ENCODE measurements at places on chromosomes 12 and 14. TPM values are rescaled to one million over a fixed set of nuclear protein-coding genes. Genes with fewer than 3 reads are reported as not detected.
A peak's percentile ranks its signal among the peaks of the same experiment; 100 is the strongest.

DNA sequence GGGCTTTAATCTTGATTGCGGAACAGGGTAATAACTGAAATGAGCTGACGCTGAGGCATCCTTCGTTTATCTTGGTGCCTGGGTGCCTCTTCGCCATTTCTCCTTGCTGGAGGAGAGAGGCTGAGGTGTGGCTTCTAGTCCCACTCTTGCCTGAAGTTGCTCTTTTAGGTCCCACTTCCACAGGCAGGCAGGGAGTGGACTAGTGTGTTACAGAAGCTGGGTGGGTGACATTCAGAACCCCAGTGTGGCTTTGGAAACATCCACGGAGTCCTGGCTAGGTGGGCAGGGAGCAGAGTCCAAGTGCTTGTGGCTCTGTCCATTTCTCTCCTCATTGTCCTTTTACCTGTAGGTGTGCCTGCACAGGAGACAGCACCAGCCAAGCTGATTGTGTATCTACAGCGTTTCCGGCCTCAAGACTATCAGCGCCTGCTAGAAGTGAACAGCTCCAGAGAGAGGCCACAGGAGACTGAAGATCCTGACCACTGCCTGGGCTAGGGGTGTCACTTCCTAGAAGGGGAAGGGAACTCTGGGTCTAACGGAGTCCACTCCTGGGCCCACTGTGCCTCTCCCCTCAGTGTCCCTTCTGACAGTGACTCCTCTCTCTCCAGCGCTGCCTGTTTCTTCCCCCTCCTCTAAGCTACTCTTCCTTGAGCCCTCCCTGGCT, 2.4 kb downstream of the THTPA start:
- no peak overlapping the region for H3K4me3 ChIP-seq
- H3K27me3 ChIP-seq = no peaks in the 10 kb centered on the region
- peaks cover 6% of the 10 kb centered on the region for H3K36me3 ChIP-seq

DNA sequence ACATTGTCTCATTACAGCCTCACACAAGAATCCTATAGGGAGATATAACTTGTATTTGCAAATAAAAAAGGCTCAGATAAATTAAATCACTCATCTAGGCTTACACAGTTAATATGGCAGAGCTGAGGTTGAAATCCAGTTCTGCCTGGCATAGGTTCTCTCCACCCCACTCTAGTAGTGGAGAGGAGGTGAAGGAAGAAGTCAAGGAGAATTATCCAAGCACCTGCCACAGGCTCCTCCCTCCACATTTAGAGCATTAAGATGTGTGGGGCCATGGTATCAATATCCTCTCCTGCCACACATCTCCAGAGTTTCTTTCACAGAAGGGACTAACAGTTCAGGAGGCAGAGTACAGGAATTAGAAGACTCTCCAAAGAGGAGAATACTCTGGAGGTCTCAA, 22.5 kb upstream of the STAC3 start:
- no peak for DNase-seq
- H3K4me1 ChIP-seq = peaks cover 16% of the 10 kb centered on the region
- H3K27ac ChIP-seq = no peak overlapping the region

GRCh38 chr14:77186911-77187648, 5.5 kb downstream of the TMEM63C start:
- H3K27me3 ChIP-seq = peaks cover 14% of the 10 kb centered on the region
- no peak overlapping the region for H3K27ac ChIP-seq
- no peak overlapping the region for H3K4me3 ChIP-seq
- DNase-seq = peak; percentile 70

DNA sequence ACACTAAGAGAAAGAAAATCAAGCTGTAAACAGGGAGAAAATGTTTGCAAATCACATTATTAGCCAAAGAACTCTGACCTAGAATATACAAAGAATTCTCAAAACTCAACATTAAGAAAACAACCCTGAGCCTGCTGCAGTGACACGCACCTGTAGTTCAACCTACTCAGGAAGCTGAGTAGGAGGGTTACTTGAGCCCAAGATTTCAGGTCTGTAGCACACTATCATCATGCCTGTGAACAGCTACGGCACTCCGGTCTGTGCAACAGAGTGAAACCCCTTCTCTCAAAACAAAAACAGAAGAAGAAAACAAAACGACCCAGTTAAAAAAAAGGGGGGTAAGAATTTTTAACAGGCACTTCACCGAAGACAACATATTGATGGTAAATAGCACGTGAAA, 20.8 kb downstream of the SAV1 start:
- H3K27ac ChIP-seq = no peak overlapping the region
- DNase-seq = no peak
- H3K4me1 ChIP-seq = peaks cover 16% of the 10 kb centered on the region
- H3K27me3 ChIP-seq = no peaks in the 10 kb centered on the region
- H3K36me3 ChIP-seq = peaks cover 8% of the 10 kb centered on the region

DNA sequence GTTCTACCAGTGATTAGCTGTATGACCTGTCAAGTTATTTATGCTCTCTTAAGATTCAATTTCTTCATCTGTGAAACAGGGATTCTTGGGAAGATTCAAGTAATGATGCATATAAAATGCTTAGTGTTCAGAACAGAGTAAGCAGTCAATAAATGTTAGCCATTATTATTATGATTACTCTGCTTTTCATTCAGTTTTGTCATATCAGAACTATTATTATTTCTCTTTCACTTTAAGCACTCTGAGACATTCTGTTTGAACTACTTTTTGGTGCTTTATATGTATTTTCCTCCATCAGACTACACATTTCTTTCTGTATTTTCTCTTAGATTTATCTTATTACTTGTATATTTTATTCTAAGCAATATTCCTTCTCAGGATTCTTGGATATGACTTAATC, 81.2 kb downstream of the CFAP54 start:
- no peaks in the 10 kb centered on the region for H3K4me1 ChIP-seq
- peaks cover 51% of the 10 kb centered on the region for H3K27me3 ChIP-seq

DNA sequence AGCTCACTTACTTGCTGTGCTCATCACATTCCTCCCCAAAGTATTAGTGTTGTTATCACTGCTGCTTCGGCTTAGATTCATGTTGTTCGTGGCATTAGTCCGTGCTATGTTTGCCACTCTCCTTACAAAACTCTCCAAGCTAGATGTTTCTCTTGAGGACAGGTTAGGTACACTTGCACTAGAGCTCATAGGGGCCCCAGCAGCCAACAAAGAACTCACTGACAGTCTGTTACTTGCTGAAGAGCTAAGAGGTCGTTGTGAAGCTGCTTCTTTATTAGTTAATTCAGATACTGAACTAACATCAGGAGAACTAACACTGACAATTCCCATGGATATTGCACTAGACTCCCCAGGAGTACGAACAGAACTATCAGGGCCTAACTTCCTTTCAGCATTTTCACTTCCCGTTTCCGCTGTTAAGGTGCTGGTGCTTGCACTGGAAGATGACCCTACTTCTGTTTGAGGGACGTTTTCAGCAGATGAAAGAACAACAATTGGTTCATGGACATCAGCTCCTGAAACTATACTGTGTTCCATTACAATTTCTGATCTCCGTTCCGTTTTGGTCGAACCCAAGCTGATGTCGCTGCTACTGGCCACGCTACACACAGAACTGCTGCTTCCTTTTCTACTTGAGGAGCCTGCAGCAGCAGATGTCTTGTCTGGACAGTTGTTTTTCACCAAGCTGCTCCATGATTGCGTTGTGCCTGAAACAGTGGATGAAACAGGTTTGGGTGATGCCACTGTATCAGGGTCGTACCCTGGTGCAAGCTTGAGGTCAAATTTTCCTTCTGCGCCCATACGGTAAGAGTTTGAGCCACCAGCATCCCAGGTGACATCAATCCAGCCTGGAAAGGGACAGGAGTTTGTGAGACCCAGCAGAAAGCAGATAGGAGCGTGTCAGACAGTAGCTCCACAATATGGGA, 78.7 kb downstream of the HECTD1 start:
- peaks cover 5% of the 10 kb centered on the region for H3K4me1 ChIP-seq
- H3K4me3 ChIP-seq = no peak overlapping the region
- no peak for DNase-seq
- H3K27me3 ChIP-seq = no peaks in the 10 kb centered on the region
- no peak overlapping the region for H3K27ac ChIP-seq
- peaks cover 25% of the 10 kb centered on the region for H3K36me3 ChIP-seq

DNA sequence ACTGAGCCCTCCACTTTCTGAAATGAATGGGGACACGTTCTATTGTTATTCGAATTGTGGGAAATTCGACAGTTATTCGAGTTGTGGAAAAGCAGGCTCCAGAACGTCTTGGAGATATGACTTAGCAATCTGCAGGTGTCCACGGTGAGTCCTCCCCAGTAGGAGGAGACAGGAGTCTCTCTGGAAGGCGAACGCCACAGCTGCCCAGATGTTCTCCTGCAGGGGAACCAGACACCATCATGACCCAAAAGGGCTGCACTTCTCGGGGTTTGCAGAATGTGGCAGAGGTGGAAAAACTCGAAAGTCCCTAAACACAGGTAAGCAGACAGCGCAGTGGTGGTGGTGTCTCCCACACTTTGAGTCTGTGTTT, 363.6 kb upstream of the SFSWAP start:
- DNase-seq = no peak
- peaks cover 8% of the 10 kb centered on the region for H3K4me1 ChIP-seq
- no peak overlapping the region for H3K27ac ChIP-seq
- H3K4me3 ChIP-seq = no peak overlapping the region
- H3K36me3 ChIP-seq = no peaks in the 10 kb centered on the region

DNA sequence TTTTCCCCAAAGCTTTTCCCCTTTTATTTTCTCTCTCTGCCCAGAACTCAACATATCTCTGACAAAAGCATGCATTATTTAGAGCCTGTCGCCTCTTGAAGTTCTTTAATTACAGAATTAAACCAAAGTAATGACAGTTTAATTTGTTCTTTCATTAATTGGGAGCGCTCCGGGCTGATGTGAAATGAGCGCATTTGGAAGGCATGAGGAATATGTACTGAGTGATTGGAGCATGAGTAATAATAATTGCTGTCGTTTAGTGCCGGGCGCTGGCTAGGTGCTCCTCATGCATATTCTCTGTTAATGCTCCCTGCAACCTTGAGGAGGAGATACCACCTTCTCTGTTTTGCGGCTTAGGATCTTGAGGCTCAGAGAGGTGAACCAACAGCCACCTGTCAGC, 120.5 kb downstream of the SLC25A47 start:
- H3K27ac ChIP-seq = peak overlapping the region; percentile 62
- H3K36me3 ChIP-seq = peaks cover under 1% of the 10 kb centered on the region
- H3K4me1 ChIP-seq = peaks cover 53% of the 10 kb centered on the region
- H3K27me3 ChIP-seq = no peaks in the 10 kb centered on the region
- no peak overlapping the region for H3K4me3 ChIP-seq

DNA sequence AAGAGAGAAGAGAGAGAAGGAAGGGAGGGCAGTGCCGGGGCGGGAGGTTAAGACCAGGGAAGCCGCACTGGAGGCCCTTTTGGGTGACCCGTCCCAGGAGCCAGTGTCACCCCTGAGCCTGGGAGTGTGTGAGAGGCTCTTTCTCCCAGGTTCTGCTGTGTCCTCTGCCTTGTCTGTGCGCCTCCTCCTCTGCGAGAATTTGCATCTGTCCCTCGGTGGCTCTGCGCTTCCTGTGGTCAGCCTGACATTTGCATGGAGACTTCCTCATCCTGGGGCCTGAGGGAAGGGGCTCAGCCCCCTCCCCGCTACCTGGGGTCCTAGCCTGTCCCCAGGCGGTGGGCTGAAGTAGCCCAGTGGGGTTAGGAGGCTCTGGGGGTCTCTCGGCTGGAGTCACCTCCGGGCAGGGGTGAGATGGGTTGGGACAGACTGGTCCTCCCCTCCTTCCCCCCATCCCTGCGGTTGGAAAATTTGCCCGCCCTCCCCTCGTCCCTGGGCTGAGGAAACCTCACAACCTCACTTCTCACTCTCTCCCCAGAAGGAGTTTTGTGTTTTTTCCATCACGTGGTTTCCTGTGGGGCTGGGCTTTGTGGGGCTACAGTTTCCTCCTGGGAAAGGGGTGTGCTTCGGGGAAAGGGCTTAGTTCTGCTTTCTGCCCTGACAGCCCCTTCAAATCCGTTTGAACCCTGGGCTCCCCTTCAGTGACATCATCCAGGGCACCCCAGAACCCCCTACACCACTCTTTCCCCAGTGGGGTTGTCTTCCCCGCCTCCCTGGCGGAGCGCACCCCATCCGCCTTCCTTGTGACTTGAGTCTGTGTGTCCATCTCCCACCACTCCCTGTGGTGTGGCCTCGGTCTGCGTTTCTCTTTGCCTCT, 2.5 kb downstream of the PTPN6 start:
- no peaks in the 10 kb centered on the region for H3K36me3 ChIP-seq
- H3K4me3 ChIP-seq = no peak overlapping the region
- no peaks in the 10 kb centered on the region for H3K27me3 ChIP-seq
- no peak overlapping the region for H3K27ac ChIP-seq
- peaks cover 20% of the 10 kb centered on the region for H3K4me1 ChIP-seq

- H3K4me3 ChIP-seq = no peak overlapping the region
- no peak for DNase-seq
Measured at GRCh38 chr14:104792101-104792884, 3.3 kb downstream of the AKT1 start.

GRCh38 chr12:32568228-32568627, 110.9 kb upstream of the DNM1L start:
- H3K4me1 ChIP-seq = peaks cover 23% of the 10 kb centered on the region
- DNase-seq = no peak
- no peaks in the 10 kb centered on the region for H3K27me3 ChIP-seq
- peaks cover 4% of the 10 kb centered on the region for H3K36me3 ChIP-seq

- no peak overlapping the region for H3K27ac ChIP-seq
- DNase-seq = peak; percentile 19
- no peaks in the 10 kb centered on the region for H3K27me3 ChIP-seq
Measured at GRCh38 chr12:122793685-122794106, 19.3 kb downstream of the CCDC62 start.

- H3K4me1 ChIP-seq = peaks cover 80% of the 10 kb centered on the region
- no peaks in the 10 kb centered on the region for H3K36me3 ChIP-seq
- no peaks in the 10 kb centered on the region for H3K27me3 ChIP-seq
- H3K27ac ChIP-seq = peak overlapping the region; percentile 99
- peak; percentile 94 for DNase-seq
Measured at GRCh38 chr12:47820631-47821345, 1.1 kb upstream of the HDAC7 start.

DNA sequence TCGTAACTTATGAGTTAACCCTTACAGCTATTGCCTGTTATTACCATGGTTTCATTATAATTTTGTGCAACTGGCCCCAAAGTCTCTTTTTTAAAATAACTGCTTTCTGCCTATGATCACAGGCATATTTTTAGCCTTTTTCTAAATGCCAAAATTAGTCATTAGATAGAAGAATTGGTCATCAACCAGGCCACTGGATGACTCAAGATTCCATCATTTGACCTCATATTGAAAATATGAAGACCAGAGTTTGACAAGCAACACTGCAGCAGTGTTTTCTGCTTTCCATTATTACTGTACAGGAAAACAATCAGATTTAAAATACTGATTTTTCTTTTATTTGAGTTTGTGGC, 54.7 kb upstream of the OTOGL start:
- H3K36me3 ChIP-seq = no peaks in the 10 kb centered on the region
- no peaks in the 10 kb centered on the region for H3K27me3 ChIP-seq
- H3K27ac ChIP-seq = peak overlapping the region; percentile 91
- DNase-seq = no peak
- peaks cover 28% of the 10 kb centered on the region for H3K4me1 ChIP-seq
- H3K4me3 ChIP-seq = no peak overlapping the region

- peaks cover 8% of the 10 kb centered on the region for H3K36me3 ChIP-seq
- H3K4me1 ChIP-seq = peaks cover 10% of the 10 kb centered on the region
- DNase-seq = no peak
- no peaks in the 10 kb centered on the region for H3K27me3 ChIP-seq
Measured at GRCh38 chr14:35257809-35258208, 34.4 kb upstream of the PSMA6 start.

Gene ZNF839
- 8.2 TPM for total RNA-seq

Gene PPP1R1A
- not detected for total RNA-seq

Gene CCDC177
- total RNA-seq = not detected

Gene RNU4-1
- total RNA-seq = 1,738 TPM

Gene GOLGA5
- 52.9 TPM for total RNA-seq

Gene DHRS2
- total RNA-seq = not detected

Gene P2RX2
- not detected for total RNA-seq

Gene FAM90A1
- not detected for total RNA-seq

Gene CMAS
- 28.5 TPM for total RNA-seq

Gene VRTN
- not detected for total RNA-seq

Measured in chondrocyte (in vitro differentiated cells).